ENCODE measurements at places on chromosomes 3 and 15. TPM values are rescaled to one million over a fixed set of nuclear protein-coding genes. Genes with fewer than 3 reads are reported as not detected.

GRCh38 chr3:193910886-193911738 is 224.8 kb upstream of the HES1 start:
- no peaks in the 10 kb centered on the region for H3K27me3 ChIP-seq
- no peak overlapping the region for H3K4me3 ChIP-seq
- peak; percentile 62 for DNase-seq
- peak overlapping the region; percentile 73 for H3K27ac ChIP-seq

GRCh38 chr3:192577271-192577670 is 150.1 kb downstream of the FGF12 start:
- H3K4me1 ChIP-seq: no peaks in the 10 kb centered on the region
- no peak overlapping the region for H3K27ac ChIP-seq
- H3K36me3 ChIP-seq: no peaks in the 10 kb centered on the region
- no peaks in the 10 kb centered on the region for H3K27me3 ChIP-seq
- no peak overlapping the region for H3K4me3 ChIP-seq
- no peak for DNase-seq

DNA sequence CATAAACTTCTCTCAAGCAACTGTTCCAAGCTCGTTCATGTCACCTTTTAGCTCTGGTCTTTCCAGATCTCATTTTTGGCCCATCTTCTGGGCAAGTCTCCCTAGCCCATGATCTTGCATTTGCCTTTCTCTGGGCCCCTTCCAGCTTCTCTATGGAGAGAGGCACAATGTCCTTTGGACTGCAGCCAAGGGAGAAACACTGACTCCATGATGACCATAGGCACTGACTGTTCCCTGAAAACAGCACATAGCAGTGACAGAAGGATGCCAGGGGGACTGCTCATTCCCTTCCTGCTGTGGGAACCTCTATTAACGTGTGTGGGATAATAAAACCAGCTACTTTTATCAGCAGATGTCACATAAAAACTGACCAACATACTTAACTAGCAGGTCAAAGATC is 60.3 kb downstream of the STRIT1 start:
- no peak overlapping the region for H3K27ac ChIP-seq
- H3K27me3 ChIP-seq: no peaks in the 10 kb centered on the region
- peak; percentile 69 for DNase-seq
- H3K36me3 ChIP-seq: no peaks in the 10 kb centered on the region
- no peak overlapping the region for H3K4me3 ChIP-seq
- H3K4me1 ChIP-seq: peaks cover 5% of the 10 kb centered on the region

GRCh38 chr3:52527039-52527731 is 6.5 kb downstream of the NT5DC2 start:
- peaks cover 26% of the 10 kb centered on the region for H3K36me3 ChIP-seq
- H3K27me3 ChIP-seq: no peaks in the 10 kb centered on the region
- DNase-seq: no peak
- H3K4me3 ChIP-seq: no peak overlapping the region

DNA sequence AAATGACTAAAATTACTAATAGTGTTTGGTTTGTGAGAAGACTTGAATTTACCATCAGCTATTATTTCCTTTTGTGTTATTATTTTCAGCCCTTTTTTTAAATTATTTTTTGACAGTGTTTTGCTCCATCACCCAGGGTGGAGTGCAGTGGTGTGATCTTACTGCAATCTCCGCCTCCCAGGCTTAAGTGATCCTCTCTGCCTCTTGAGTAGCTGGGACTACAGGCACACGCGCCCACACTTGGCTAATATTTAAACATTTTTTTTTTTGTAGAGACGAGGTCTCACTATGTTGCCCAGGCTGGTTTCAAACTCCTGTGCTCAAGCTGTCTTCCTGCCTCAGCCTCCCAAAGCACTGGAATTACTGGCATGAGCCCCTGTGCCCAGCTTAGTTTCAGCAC is 31.7 kb upstream of the UTS2B start:
- H3K27ac ChIP-seq: no peak overlapping the region
- H3K36me3 ChIP-seq: peaks cover 53% of the 10 kb centered on the region
- H3K4me1 ChIP-seq: peaks cover 14% of the 10 kb centered on the region
- no peaks in the 10 kb centered on the region for H3K27me3 ChIP-seq
- no peak for DNase-seq
- no peak overlapping the region for H3K4me3 ChIP-seq

GRCh38 chr3:84136425-84136824 is 822.4 kb upstream of the CADM2 start:
- H3K27ac ChIP-seq: no peak overlapping the region
- no peak overlapping the region for H3K4me3 ChIP-seq
- H3K36me3 ChIP-seq: no peaks in the 10 kb centered on the region
- no peaks in the 10 kb centered on the region for H3K27me3 ChIP-seq
- H3K4me1 ChIP-seq: no peaks in the 10 kb centered on the region

- no peak overlapping the region for H3K27ac ChIP-seq
- DNase-seq: peak; percentile 6
- no peaks in the 10 kb centered on the region for H3K27me3 ChIP-seq
- no peaks in the 10 kb centered on the region for H3K36me3 ChIP-seq
Observed at GRCh38 chr3:19543212-19543841, 390.7 kb downstream of the EFHB start.

GRCh38 chr3:171591070-171591469 is 130.9 kb upstream of the TNIK start:
- H3K36me3 ChIP-seq: no peaks in the 10 kb centered on the region
- H3K27ac ChIP-seq: no peak overlapping the region
- H3K4me1 ChIP-seq: no peaks in the 10 kb centered on the region
- no peak overlapping the region for H3K4me3 ChIP-seq
- no peak for DNase-seq

GRCh38 chr3:181851063-181851462 is 139.3 kb downstream of the SOX2 start:
- no peak overlapping the region for H3K27ac ChIP-seq
- H3K4me1 ChIP-seq: peaks cover 3% of the 10 kb centered on the region
- peak; percentile 71 for DNase-seq

DNA sequence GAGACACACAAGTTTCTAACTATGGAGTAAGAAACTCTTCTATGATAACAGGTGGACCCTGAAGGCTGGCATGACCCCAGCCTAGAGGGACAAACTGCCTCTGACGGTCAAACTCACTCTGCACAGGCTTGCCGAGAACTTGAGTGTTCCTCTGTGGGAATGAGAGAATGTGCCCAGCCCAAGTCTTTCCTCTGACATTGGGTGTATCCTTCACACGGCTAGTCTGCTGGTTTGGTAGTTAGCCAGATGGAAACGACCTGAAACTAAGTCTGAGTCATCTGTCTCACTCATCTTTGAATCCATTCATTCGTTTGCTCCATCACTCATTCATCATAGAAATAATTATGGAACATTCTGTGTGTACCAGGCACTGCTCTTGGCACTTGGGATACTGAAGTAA is 198.4 kb downstream of the ATP10A start:
- peaks cover 2% of the 10 kb centered on the region for H3K4me1 ChIP-seq
- H3K4me3 ChIP-seq: no peak overlapping the region
- H3K27ac ChIP-seq: no peak overlapping the region

DNA sequence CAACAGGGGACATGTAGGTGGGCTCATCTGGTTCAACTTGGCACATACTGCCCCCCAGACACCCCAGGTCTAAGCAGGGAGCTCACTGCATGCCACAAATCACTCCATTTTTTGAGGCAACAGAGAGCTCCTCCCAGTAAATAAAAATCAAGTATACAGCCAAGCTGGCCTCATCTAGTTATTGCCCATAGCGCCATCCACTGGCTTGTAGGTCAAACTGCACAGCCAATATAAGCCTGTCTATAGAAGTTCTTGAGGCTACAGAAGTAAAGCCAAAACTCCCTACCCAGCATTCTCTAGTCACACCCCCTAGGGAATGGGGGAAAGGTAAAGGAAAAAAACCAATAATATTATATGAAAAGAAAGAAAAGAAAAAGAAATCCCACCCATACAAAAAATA is 453.7 kb downstream of the ZNF385D start:
- no peak overlapping the region for H3K4me3 ChIP-seq
- DNase-seq: no peak
- H3K36me3 ChIP-seq: no peaks in the 10 kb centered on the region
- no peak overlapping the region for H3K27ac ChIP-seq
- H3K4me1 ChIP-seq: no peaks in the 10 kb centered on the region

GRCh38 chr3:36907911-36908646 is 36.8 kb downstream of the TRANK1 start:
- H3K27me3 ChIP-seq: no peaks in the 10 kb centered on the region
- peaks cover 6% of the 10 kb centered on the region for H3K4me1 ChIP-seq
- H3K36me3 ChIP-seq: peaks cover 3% of the 10 kb centered on the region
- H3K27ac ChIP-seq: peak overlapping the region; percentile 79

GRCh38 chr3:171204942-171205341 is 178.4 kb upstream of the SLC2A2 start:
- H3K27me3 ChIP-seq: no peaks in the 10 kb centered on the region
- H3K4me1 ChIP-seq: no peaks in the 10 kb centered on the region
- no peak for DNase-seq

DNA sequence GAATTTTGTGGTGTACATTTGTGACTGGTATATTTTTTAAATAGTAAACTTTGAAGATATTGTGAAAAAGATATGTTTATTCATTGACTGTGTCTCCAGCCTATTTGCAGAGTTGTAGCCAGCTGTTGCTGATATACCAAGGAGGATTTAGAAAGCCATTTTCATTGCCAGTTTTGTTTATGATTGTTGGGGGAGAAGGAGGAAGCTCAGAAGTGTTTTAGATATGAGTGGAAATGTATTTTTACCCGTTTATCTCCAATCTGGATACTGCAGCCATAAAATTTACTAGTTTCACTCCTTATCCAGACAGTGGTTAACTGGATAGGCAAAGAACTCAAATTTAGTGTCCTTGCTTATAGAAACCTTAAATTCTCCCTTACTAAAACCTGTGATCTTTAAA is 18.8 kb downstream of the ATP11B start:
- DNase-seq: no peak
- H3K4me3 ChIP-seq: no peak overlapping the region

DNA sequence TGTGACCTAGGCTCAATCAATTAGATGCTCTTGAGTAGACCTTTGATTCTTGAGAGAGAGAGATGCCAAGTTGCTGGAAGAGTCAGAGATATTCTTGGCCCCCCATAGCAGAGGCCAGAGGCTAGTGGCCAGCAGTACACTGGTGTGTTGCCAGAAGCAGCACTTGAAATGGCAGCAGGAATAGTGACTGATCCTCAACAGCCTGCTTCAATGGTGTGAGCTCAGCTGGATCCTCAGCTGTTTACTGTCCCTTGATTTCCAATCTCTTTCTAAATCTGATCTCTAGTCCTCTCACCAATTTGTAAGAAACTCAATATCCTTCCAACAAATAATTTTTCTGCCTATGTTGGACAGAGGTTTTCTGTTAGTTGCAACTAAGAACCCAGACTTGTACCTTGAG is 170.3 kb upstream of the CCDC54 start:
- peaks cover 32% of the 10 kb centered on the region for H3K4me1 ChIP-seq
- no peaks in the 10 kb centered on the region for H3K27me3 ChIP-seq
- peak overlapping the region; percentile 63 for H3K27ac ChIP-seq
- H3K4me3 ChIP-seq: no peak overlapping the region

GRCh38 chr15:52819253-52819652 is 29.1 kb upstream of the ONECUT1 start:
- H3K36me3 ChIP-seq: no peaks in the 10 kb centered on the region
- no peak overlapping the region for H3K27ac ChIP-seq
- H3K27me3 ChIP-seq: peaks cover 3% of the 10 kb centered on the region
- DNase-seq: no peak
- H3K4me3 ChIP-seq: no peak overlapping the region

- no peak for DNase-seq
- no peaks in the 10 kb centered on the region for H3K36me3 ChIP-seq
- no peaks in the 10 kb centered on the region for H3K27me3 ChIP-seq
- H3K4me1 ChIP-seq: no peaks in the 10 kb centered on the region
- H3K4me3 ChIP-seq: no peak overlapping the region
Observed at GRCh38 chr3:32261545-32261944, 23.1 kb downstream of the CMTM8 start.

DNA sequence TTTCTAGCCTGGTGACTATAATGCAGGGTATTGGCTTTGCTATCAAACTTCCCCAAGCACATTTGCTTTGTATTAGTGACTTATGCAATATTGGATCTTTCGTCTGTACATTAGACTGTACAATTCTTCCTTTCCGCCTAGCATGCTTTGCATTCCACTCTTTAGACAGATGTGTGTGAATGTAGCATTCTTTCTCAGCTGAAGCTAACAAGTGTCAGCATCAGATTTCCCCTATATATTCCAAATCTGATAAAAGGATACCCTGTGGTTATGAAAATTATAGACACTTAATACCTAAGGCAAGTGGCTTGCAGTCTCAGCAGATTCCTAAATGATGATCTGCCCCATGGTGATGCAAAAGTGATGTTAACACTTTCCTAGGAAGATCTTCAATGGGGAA is 360.1 kb downstream of the CNTN4 start:
- H3K4me1 ChIP-seq: no peaks in the 10 kb centered on the region
- no peaks in the 10 kb centered on the region for H3K27me3 ChIP-seq
- H3K4me3 ChIP-seq: no peak overlapping the region
- DNase-seq: no peak
- no peaks in the 10 kb centered on the region for H3K36me3 ChIP-seq
- no peak overlapping the region for H3K27ac ChIP-seq

DNA sequence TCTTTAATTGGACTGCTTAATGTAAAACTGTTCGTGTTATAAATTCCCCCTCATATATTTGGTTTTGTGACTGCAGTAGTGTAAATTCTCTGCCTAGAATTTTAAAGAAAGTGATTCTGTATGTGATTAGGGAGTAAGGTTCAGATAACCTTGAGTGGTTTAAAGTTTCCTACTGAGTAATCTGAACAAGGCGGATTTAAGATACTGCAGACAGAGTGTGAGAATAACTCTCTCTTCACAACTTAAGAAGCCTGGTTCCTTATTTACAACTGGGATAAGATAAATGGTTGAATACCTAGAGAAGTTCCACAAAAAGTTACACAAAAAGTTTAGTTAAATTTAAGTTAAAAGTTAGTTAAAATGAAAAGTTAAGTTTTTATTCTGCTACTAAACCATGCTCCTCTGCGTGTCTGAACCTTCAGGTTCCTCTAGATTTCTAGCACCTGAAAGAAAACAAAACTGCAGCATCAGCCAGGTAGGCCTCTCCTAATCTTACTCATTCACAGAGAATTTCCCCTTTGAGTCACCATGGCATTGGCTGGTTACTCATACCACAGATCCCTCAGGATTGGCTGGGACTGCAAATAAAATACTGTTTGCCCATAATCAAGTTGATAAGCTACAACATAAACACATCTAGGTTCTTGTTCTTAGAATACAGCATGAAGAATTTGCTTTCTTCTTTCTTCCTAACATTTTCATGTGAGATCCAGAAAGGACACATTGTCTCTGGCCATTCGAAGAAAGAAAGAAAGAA is at the start of gene ARL14:
Gene ARL14 (plus strand): TSS at position 614 of the 757 bp plus-strand sequence. CDS start 187 bp downstream, outside the sequence.
- H3K36me3 ChIP-seq: no peaks in the 10 kb centered on the region
- no peaks in the 10 kb centered on the region for H3K27me3 ChIP-seq
- H3K27ac ChIP-seq: no peak within 1 kb of the TSS
- peak; percentile 34 for DNase-seq
- no peak within 1 kb of the TSS for H3K4me3 ChIP-seq

Gene LYZL4
- polyA plus RNA-seq: 0.14 TPM

Gene GHSR
- 0.07 TPM for polyA plus RNA-seq

Gene SHC4
- 0.20 TPM for polyA plus RNA-seq

Gene IL17RD
- 0.22 TPM for polyA plus RNA-seq

Gene DPPA2
- polyA plus RNA-seq: not detected

Gene KLHDC8B
- 19.4 TPM for polyA plus RNA-seq

Gene TMC3
- not detected for polyA plus RNA-seq

Gene MYRIP
- polyA plus RNA-seq: 0.83 TPM

Gene NEK4
- polyA plus RNA-seq: 5.8 TPM

Gene SLC27A2
- 3.5 TPM for polyA plus RNA-seq

Gene COLQ
- 0.90 TPM for polyA plus RNA-seq

Gene SLC26A6
- polyA plus RNA-seq: 22.9 TPM

Gene IL16
- polyA plus RNA-seq: 18.8 TPM

Gene GPR27
- polyA plus RNA-seq: 7.7 TPM
